SK-N-MC (cell line): ENCODE measurements at places on chromosomes 4 and X.

DNA sequence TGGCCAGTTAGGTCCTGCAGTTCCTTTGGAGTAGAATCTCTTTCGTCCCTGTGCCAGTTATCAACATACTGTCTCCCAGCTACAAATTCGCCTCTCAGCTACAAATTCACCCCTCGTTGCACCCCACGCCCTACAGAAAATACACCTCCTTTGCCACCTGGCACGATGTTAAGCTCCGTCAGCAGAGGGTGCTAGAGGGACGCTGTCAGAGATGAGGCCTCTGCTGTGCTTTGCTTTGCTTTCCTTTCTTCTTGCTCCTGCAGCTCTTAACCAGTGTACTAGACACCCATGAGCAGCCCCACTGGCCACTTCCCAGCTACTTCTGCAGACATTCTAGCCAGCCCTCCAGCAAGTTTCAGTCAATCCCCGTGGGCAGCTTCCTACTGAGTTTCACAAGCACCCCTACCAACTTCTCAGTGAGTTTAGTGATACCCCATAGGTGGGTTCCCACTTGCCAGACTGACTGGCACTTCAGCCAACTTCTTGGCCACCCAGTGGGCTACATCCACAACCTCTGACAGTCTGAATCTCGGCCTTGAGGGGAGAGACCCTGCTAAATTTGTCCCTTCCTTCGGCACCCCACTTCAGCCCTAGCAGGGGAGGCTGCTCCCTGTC, 21.8 kb downstream of the HAUS3 start:
- peak; percentile 26 for DNase-seq

DNA sequence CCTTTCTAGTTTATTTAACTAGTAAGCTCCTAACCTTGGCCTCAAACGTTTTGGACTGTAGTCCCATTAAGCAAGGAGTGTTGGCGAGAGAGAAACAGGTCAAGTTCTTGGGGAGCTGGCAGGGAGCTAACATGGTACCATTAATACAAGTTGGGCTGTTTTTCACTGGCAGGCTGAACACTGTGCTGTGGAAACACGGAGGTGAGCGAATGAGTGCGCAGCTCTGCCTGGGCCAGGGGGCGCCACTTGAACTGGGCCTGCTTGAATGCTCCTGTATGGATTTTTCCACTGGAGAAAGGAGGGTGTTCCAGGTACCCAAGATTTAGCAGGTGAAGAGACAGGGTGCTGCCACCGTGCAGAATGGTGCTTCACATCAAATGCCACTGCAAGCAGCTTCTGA, 7.4 kb upstream of the SMS start:
- no peak for DNase-seq

GRCh38 chrX:8748855-8749254, 16.9 kb upstream of the ANOS1 start:
- peak; percentile 16 for DNase-seq

DNA sequence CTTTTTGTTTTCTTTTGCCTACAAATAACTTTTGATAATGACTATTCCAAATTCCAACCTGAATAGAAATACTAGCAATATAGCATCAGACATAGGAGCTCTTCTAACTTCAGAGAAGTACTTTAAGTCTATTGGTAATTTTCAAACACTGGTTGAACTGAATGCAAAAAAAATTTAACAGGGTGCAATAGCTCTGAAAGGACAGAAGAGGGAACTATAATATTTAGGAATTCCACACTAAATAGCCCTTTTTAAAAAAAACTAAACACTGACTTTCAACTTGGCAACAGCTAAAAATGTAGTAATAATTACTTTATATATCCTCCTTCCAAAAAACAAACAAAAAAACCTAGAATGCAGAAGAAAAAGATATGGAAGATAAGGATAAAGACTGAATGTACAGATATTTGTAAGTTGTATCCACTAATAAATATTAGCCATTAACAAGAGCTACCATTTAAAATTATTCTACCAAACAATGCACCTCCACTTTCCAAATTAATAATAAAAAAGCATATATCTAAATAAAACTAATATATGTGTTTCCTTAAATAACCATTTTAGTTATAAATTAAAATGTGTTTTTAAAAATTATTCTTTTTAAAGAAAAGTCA, 81.4 kb downstream of the FBXW7 start:
- no peak for DNase-seq

DNA sequence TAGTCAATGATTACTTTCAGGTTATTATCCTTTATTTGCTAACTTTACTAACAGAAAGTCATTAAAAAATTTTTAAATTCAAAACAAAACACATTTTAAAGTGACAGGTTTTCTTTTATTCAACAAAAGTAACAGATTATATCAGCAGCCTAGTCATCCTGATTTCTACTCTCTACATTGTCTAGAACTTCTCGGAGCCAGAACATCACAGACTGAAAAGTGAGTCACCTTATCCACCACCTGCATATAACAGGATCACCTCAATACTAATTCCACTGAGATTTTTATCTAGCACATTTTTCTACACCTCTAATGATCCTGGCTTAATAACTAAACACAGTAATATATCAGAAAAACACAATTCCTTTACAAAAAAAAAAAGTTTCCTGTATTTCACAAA, 47.9 kb upstream of the SMARCAD1 start:
- no peak for DNase-seq

GRCh38 chr4:5133201-5133600, 81.9 kb downstream of the STK32B start:
- DNase-seq, result no peak

GRCh38 chrX:50579955-50580354, 109.3 kb upstream of the DGKK start:
- peak; percentile 2 for DNase-seq

GRCh38 chr4:79334783-79335182, 8.9 kb upstream of the NAA11 start:
- DNase-seq, result no peak

GRCh38 chr4:48767055-48767929, 12.8 kb downstream of the FRYL start:
- DNase-seq, result no peak
